ENCODE measurements at places on chromosomes 5 and 9.
A peak's percentile ranks its signal among the peaks of the same experiment; 100 is the strongest.

- no peak overlapping the region for H3K4me3 ChIP-seq
- H3K27ac ChIP-seq = no peak overlapping the region
- no peaks in the 10 kb centered on the region for H3K27me3 ChIP-seq
- no peaks in the 10 kb centered on the region for H3K4me1 ChIP-seq
Observed at GRCh38 chr9:6525326-6526045, 112.5 kb downstream of the UHRF2 start.

DNA sequence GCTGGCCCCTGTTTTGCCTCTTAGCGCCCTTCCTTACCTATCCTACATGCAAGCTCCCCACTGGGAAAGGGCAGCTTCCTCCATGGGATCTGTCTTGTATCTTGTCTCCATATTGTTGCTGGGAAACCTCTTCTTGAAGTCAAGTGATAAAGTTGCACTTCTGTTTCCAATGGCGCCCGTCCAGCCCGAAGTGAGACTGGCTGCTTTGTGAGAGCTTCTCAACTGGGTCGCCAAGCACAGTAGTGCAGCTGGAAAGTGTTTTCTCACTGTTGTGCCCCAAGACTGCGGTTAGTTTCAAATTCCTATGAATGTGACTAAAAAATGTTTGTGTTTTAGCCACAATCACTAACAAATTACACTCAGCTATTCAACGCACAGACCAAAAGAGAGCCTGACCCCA is 506.6 kb upstream of the MPDZ start:
- no peaks in the 10 kb centered on the region for H3K27me3 ChIP-seq
- DNase-seq = no peak
- no peaks in the 10 kb centered on the region for H3K36me3 ChIP-seq
- no peak overlapping the region for H3K4me3 ChIP-seq

- peaks cover 6% of the 10 kb centered on the region for H3K27me3 ChIP-seq
- DNase-seq = no peak
- no peak overlapping the region for H3K27ac ChIP-seq
Observed at GRCh38 chr5:163619273-163619934, 114.0 kb downstream of the MAT2B start.

DNA sequence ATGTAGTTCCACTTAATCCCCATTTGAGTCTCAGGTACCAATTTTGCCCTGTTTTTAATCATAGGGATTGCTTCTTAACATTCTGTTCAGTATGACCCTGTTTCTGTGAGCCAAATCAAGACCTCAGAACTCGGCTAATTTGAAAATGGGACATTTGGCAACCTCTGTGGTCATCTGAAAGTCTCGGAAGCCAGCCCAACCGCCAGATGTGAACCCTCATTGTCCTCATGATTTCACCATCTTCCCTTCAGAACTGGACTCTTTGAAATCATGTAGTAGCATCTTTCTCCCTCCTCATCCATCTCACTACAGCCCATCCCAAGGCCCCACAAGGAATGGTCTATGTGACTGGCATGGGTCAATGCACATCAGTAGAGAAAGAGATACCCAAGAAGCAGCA is 88.9 kb downstream of the S1PR3 start:
- H3K27ac ChIP-seq = no peak overlapping the region
- H3K4me1 ChIP-seq = no peaks in the 10 kb centered on the region
- no peak overlapping the region for H3K4me3 ChIP-seq
- no peaks in the 10 kb centered on the region for H3K27me3 ChIP-seq

- no peaks in the 10 kb centered on the region for H3K4me1 ChIP-seq
- no peak overlapping the region for H3K27ac ChIP-seq
- H3K27me3 ChIP-seq = no peaks in the 10 kb centered on the region
- no peak overlapping the region for H3K4me3 ChIP-seq
- no peaks in the 10 kb centered on the region for H3K36me3 ChIP-seq
Observed at GRCh38 chr9:15824310-15824709, 271.5 kb downstream of the CCDC171 start.

DNA sequence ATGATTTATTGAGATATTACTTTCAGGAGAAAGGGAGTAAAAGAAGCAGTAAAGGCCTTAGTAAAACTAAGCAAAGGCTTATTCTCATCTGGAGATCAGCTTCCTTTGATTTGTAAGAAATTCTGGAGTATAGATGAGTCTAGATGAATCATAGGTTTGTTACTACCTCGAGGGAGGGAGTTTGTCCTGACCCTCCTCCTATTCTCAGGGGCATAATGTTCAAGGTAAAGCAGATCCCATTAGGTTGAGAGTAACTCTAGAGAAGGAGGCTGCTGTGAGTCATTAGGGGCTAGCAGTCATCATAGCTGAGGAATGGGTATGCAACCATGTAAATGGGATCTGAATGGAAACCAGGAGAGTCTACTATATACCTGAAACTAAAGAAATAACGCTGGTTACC is 155.5 kb upstream of the MOCS2 start:
- DNase-seq = no peak
- no peak overlapping the region for H3K27ac ChIP-seq
- H3K36me3 ChIP-seq = no peaks in the 10 kb centered on the region
- no peaks in the 10 kb centered on the region for H3K27me3 ChIP-seq

GRCh38 chr9:34957492-34958410 is at the start of gene PHF24:
TSS of gene PHF24 (plus strand) at chr9:34958285. CDS start at chr9:34971299, 13,014 bp downstream.
- peak within 1 kb of the TSS; percentile 39 for H3K4me3 ChIP-seq
- H3K36me3 ChIP-seq = no peaks in the 10 kb centered on the region
- no peak within 1 kb of the TSS for H3K27ac ChIP-seq
- H3K4me1 ChIP-seq = no peaks in the 10 kb centered on the region
- peaks cover 51% of the 10 kb centered on the region for H3K27me3 ChIP-seq

DNA sequence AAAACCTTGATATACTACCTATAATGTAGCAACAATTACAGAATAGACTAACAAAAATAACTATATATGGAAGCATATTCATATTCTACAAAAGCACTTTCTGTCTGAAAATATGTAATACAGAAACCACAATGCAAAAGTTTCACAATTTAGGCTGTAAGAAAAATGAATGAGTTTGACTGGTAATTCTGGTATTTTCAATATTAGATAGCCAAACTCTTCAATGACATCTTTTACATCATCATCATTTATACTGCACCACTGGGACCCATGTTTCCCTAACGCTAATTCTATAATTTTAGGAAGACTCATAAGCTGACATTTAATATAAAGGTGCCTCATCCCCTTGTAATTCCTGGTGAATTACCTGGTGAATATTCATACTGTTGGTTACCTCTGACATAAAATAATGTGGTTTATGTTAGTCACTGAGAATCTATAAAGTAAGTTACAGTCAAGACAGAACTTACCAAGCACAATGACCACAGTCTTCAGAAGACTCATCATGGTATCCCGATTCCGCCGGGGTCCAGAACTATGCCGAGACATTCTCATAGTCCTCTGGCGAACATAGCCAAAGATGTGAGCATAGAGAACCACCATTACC is 97.2 kb downstream of the LPAR1 start:
- H3K4me3 ChIP-seq = no peak overlapping the region
- no peaks in the 10 kb centered on the region for H3K27me3 ChIP-seq
- DNase-seq = no peak
- peaks cover 41% of the 10 kb centered on the region for H3K36me3 ChIP-seq
- no peak overlapping the region for H3K27ac ChIP-seq
